ENCODE measurements at places on chromosomes 1 and 21.

DNA sequence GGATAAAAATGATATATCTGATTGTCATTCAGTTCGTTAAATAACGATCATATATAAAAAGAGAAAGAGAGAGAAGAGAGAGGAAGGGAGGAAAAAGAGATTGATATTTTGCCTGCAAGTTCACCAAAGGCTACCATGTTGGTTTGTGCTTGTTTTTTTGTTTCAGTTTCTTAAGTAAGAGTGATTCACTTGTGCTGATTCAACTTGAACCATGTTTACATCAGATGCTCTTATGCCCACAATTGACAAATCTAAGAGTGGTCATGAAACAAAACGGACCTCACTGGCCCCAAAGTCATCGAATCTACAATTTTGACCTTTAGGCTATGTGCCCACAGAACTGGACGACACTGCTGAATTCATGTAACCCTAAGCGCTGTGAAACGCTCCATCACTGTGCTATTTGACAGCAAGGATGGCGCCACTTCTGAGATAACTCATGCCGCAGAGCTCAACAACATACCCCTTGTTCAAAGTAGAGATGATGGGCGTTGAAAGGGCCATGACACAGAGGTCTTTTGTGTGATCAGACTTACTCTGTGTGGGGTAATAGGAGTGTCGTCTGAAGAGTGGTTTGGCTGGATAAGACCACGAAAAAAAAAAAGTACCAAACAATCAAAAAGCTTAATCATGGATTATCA is 481.4 kb downstream of the SETD4 start:
- no peak for DNase-seq

DNA sequence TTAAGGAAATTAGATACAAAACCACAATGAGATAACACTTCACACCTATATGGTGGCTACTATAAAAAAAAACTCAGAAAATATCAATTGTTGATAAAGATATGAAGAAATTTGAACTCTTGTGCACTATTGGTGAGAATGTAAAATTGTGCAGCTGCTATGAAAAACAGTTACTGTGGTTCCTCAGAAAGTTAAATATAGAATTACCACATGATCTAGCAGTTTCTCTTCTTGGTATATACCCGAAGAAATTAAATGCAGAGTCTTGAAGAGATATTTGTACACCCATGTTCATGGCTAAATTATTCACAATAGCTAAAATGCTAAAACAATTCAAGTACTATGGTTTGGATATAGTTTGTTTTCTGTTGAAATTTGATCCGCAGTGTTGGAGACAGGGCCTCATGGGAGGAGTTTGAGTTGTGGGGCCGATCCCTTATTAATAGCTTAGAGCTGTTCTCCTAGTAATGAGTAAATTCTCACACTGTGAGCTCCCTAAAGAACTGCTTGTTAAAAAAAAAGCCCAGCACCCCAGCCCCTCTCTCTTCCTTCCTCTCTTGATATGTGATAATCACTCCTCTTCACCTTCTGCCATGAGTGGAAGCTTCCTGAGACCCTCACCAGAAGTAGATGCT is 1412.1 kb downstream of the PLA2G4A start:
- no peak for DNase-seq

DNA sequence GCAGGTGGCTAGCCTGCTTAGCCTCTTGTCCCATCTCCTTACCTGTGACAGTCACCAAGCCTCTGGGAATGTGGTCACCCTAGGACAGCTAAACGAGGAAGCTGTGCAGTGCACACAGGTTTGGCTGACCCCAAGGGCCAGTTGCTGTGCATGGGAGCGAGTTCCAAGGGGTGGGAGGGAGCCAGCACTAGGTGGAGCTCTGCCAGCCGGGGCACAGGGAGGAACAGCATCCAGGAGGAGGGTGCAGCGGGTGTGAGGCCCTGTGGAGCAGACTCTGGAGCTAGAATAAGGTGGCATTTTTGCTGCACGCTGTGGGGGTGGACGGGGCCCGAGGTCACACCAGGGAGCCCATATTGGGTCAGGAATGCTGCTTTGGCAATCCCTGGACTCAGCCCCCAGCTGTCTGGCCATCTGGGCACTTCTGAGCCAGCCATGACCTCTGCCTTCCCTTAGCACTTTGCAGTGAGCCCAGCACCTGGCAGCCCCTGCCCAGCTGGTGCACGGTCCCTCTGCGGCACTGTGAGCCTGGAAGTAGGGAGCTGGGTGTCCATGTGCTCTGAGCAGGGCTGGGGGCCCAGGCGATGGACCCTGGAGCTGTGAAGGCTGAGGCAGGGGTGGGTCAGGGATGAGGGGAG is 8.7 kb downstream of the PDXK start:
- DNase-seq = no peak

- DNase-seq = no peak
These were observed 24.8 kb downstream of the CD101 start for GRCh38 chr1:117026361-117026760.

DNA sequence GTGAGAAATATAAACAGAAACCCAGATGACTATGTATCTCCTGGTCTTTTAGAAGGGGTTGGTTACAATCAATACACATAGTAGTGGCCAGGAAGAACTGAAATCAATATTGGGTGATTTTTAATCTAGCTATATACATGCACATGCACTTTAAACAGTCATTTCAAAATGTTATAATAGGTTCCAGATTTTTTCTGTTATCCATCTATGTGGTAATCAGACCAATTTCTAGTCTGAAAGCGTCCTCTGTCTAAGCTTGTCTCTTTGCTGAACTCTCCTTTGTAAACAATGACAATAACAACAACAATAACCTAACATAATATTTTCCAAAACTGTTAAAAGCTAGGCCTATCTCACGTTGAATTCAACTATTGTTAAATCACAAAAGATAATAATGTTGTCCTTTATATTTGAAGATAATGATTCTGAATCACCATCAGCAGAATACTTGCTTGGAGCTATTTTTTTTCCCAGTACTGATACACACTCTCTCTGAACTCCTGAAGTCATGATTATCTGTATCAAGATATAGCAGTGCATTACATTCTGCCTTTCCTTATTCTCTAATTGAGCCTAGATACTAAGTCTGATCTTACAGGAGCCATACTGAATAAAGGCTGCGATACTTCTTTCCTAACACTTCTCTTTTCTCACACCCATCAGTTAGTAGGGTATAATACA is 496.8 kb upstream of the ZRANB2 start:
- no peak for DNase-seq

GRCh38 chr21:44613386-44614155 is 1.7 kb downstream of the KRTAP10-8 start:
- DNase-seq = no peak

- DNase-seq = no peak
These were observed 6.6 kb upstream of the STUM start for GRCh38 chr1:226541631-226542622.

- peak; percentile 35 for DNase-seq
These were observed 101.4 kb upstream of the RGS1 start for GRCh38 chr1:192474080-192474683.

DNA sequence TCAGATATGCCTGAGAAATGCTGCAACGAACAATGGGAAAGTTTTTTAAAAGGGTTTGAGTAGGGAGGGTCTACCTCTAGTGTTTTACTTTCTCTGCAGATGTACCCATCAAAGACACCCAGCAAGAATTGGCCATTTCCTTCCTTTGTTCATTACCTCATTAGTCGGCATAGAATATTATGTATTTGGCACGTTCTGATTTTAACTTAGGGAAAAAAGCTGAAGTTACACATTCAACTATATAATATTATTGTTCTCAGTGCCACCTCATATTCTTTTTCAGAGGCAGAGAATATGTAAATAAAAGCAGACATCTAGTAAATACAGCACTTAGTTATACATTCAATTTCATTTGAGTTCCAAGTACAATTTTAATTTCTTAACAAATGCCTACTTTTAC is 83.7 kb upstream of the PPP2R5A start:
- no peak for DNase-seq

GRCh38 chr1:241822846-241823245 is 25.2 kb upstream of the EXO1 start:
- no peak for DNase-seq

GRCh38 chr1:101371259-101371658 is 134.4 kb downstream of the S1PR1 start:
- peak; percentile 66 for DNase-seq

- DNase-seq = no peak
These were observed 6.2 kb downstream of the MAP1LC3C start for GRCh38 chr1:241992734-241993133.

DNA sequence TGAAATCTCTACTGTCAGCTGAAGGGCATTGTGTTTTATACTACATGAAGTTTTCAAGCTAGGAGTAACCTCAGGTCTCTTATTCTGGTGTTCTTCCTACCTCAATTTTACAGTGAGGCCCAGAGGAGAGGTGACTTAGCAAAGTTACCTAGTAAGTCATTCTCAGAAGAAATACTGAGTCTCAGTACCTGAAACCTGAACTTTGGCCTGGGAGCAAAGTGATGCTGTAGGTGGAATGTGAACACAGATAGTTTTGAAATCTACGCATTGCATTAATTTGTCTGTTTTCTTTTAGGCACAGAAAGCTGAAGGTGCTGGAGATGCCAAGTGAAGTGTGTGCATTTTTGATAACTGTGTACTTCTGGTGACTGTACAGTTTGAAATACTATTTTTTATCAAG is 2.6 kb downstream of the HMGN2 start:
- no peak for DNase-seq

DNA sequence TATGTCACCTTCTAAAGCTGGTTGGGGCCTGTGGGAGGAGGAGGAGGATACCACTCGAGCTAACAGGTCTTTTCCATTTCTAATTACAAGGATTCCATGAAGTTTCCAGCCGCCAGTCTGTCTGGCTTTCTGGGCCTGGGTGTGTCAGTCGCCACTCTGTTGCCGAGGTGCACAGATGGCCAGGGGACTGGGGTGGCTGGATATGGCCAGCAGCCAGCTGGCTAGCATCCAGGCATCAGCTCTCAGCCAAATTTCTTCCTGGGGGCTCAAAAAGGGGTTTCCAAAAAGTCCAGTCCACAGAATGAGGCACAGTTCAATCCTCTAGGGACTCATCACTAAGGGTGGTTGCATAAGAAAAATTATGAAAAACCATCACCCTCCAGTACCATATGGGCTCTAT is 32.4 kb downstream of the ITPKB start:
- no peak for DNase-seq

DNA sequence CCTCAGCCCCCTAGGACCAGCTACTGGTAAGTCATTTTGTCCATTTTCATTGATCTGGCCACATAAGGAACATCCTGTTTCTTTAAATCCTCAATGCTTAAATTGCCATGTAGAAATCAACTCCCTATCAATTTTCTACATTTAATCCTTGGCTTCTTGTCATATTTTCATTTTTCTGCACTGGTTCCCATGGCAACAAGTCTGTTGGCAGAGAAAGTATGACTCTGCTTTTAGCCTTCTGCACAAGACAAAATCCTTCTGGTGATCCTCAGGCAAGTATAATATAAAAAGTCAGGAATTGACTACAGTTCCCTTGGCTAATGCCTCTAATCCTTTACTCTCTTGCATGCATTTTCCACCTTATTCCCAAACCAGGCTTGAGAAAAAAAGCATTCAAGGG is 65.0 kb downstream of the LRRC40 start:
- DNase-seq = no peak

GRCh38 chr1:214551436-214552173 is at the start of gene PTPN14:
PTPN14 (minus strand) TSS chr1:214551602; CDS start chr1:214464803, 86,799 bp downstream.
- DNase-seq = peak; percentile 58

- DNase-seq = no peak
These were observed 8.9 kb downstream of the MFAP2 start for GRCh38 chr1:16971341-16972188.

DNA sequence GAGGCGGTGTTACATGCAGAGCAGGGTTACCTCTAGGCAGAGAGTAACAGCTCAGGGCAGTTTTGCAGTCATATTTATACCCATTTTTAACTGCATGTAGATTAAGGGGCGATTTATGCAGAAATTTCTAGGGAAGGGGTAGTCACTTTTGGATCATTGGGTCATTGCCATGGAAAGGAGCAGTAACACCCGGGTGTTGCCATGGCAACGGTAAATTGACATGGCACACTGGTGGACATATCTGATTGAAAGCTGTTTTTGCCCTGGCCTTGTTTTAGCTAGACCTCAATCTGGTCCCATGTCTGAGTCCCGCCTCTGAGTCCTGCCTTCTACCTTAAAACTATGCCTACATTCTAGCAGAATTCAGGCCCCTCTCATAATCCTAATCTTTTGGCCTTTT is 11.8 kb upstream of the USP1 start:
- DNase-seq = no peak

DNA sequence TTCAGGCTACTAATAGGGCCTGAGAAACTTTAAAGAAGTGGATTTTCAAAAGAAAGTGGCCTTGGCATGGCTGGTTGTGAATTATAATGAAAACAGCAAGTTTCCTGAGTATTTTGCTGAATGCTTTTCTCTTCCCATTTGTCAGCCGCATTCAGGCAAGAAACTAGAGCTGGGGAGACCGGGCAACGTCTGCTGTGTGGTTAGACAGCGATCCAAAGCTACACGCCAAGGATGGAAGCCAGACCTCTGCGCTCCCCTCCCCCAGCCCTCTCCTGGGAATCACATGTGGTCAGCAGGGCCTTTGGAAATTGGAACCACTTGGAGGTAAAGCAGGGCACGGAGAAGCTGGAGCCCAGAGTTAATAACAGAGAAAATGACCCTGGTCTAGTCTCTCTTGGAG is 114.1 kb upstream of the CD34 start:
- DNase-seq = no peak

- no peak for DNase-seq
These were observed 484.4 kb downstream of the PLA2G4A start for GRCh38 chr1:187313115-187313514.

GRCh38 chr1:9676815-9677393 is 25.4 kb downstream of the PIK3CD start:
- DNase-seq = no peak

- no peak for DNase-seq
These were observed 33.7 kb downstream of the AADACL4 start for GRCh38 chr1:12677565-12677964.

- no peak for DNase-seq
These were observed 10.1 kb downstream of the FAM131C start for GRCh38 chr1:16063226-16063829.

GRCh38 chr1:108747171-108747850 is 837 bp downstream of the STXBP3 start:
- DNase-seq = peak; percentile 35

DNA sequence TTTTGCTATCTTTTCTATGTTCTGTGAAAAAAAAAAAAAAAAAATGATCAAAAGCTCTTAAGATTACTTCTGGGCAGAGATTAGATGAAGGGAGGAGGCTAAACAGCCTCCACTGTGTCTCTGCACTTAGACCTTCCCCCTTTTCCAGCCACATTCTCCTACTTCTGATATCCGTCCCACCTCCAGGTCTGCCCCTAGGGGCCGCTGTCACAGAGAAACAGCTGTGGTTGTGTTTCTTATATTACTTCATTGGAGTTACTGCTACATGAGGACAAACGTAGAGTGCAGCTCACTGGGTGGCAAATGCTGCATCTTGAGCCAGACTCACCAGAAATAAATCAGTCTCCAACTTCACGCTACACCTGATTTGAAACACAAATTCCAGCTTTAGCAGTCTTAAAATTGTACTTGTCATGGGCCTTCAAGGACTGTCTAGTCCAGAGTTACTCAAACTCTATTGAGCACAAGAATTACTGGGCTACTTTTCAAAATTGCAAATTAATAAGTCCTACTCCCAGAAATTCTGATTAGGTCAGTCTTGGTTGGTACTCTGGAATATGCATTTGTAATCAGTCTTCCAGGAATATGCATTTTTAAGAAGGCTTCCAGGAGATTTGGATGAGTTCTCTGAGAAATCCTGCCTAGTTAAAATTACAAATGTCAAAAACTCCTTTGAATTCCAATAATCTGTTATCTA is 125.2 kb upstream of the PTBP2 start:
- DNase-seq = peak; percentile 40

- DNase-seq = no peak
These were observed 32.9 kb downstream of the SERINC2 start for GRCh38 chr1:31445951-31446350.

All from GM13976 (cell line).